ENCODE measurements at places on chromosomes 2 and 18.

GRCh38 chr2:45750484-45750883, 99.0 kb downstream of the PRKCE start:
- DNase-seq: no peak

GRCh38 chr2:240972201-240972600, 26.2 kb upstream of the SNED1 start:
- DNase-seq: no peak

DNA sequence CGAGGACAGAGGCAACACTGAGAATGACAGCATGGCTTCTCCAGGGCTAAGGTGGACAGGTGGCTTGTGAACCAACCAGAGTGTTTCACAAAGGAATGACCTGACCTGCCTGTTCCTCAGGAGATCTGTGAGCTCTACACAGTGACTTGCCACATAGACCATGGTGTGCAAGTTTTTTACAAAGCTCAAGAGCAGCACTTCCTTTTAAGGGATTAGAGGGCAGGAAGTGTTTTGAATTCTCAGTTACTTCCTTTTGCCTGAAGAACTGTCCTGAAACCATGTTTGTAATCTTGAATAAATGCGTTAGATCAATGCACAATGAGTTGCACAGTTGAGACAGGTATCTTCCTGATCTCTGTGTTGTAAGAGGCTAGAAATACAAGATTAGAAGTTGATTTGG, 421.9 kb downstream of the THSD7B start:
- DNase-seq: no peak

DNA sequence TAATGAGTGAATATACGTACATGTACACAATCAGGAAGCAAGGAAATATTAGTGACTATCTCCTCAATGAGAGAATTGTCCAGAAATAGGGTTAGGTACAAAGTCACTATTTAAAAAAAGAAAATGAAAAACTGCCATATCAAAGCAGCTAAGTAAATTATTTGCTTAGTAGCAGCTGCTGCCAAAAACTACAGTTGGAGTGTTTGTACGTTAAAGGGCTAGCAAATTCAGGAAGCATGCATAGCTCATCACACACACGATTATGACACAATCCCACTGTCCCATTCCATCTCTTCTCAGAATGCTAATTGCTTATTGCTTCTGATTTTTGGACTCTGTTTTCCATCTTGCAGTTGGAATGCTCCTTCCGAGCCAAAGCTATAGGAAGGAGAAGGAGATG, 2012.5 kb upstream of the LRRTM1 start:
- DNase-seq: no peak

GRCh38 chr2:66866331-66867062, 431.6 kb downstream of the MEIS1 start:
- DNase-seq: no peak

DNA sequence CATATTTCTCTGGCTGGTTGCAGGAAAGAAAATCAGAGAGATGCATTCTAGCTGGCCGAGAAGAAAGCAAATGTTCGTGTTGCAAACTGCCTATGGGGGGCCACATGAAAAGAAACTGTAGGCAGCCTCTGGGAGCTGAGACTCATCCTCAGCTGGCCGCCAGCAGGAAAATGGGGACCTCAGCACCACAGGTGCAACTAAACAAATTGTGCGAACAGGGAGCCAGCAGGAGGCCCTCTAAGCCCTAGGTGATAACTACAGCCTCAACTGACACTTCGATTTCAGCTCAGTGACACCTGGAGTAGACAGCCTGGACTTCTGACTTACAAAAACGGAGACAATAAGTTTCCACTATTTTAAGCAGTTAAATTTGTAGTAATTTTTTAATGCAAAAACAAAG, 107.3 kb downstream of the DTNB start:
- DNase-seq: no peak

- DNase-seq: no peak
Observed at GRCh38 chr2:30305235-30305634, 73.9 kb downstream of the LBH start.

GRCh38 chr2:61969376-61969775, 63.9 kb downstream of the COMMD1 start:
- DNase-seq: no peak

GRCh38 chr2:85933753-85934594, 45.2 kb upstream of the ST3GAL5 start:
- DNase-seq: no peak

DNA sequence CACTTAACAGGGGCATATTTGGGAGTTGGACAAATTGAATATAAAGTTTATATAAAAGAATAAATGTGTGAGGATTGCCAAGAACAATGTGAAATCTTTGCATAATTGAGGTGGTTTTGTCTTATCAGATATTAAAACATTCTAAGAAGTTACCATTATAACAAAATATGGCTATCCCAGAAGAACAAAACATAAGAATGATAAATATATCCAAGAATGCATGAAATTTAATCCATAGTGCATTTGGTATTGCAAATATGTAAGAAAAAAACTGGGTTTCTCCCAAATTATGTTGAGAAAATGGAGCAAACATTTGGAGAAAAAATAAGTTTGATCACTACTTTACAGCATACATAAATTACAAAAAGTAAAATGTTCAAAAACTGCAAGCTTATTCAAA, 562.4 kb downstream of the RNF144A start:
- no peak for DNase-seq

GRCh38 chr2:127348426-127349000, 39.3 kb downstream of the MAP3K2 start:
- no peak for DNase-seq

DNA sequence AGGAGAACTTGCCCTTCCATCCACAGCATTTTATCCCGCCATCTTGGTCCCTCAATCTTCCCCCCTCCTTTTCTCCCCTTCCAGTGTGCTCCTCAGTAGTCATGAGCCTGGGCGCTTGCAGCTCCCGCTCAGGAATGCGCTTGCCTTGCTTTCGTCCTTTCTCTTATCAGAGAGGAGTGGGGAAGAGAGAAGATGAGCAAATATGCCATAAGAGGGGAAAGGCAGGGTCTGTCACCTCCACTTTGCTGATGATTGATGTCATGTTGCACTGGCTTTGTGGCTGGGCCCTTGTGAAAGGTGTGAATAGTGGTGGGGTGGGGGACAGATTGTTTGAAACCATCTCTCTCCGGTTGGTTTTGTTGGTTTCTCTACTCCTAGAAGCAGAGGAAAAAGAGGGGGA, 569.3 kb downstream of the TNS1 start:
- DNase-seq: no peak

- DNase-seq: no peak
Observed at GRCh38 chr2:186032930-186033329, 294.3 kb downstream of the FSIP2 start.

GRCh38 chr2:174344716-174345461, 10.1 kb downstream of the SP9 start:
- no peak for DNase-seq

DNA sequence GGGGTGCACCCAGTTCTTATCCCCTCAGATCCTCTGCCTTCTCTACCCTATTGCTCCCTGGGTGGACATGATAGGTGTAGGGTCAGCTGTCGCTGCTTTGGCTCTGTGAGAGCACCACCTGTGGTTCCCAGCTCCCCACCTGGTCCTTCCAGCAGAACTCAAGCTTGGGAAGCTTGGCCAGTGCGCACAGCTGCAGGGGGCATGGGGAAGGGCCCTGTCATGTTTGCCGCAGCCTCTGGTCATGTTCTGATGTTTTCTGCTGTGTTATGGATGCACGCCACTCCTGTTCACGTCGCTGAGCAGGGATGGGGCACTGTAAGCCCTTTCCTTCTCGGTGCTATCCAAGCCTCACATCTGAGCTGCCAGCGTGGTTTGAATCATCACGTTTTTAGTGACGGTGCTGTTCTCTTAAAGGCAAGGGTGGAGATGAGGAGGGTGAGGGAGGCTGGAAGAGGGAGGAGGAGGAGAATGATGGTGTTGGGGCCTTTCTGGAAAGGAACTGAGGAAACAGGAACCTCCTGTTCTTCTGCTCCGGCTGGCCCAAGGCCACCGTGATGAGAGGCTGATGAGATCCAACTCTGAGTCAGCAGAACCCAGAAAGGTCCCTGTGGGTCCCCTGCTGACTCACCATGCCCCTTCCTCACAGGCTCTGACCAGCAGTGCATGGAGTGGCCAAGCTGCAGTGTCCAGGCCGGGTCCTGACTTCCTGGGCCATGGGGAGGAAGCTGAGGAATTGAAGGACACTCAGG, 78.0 kb downstream of the LIPG start:
- DNase-seq: no peak

DNA sequence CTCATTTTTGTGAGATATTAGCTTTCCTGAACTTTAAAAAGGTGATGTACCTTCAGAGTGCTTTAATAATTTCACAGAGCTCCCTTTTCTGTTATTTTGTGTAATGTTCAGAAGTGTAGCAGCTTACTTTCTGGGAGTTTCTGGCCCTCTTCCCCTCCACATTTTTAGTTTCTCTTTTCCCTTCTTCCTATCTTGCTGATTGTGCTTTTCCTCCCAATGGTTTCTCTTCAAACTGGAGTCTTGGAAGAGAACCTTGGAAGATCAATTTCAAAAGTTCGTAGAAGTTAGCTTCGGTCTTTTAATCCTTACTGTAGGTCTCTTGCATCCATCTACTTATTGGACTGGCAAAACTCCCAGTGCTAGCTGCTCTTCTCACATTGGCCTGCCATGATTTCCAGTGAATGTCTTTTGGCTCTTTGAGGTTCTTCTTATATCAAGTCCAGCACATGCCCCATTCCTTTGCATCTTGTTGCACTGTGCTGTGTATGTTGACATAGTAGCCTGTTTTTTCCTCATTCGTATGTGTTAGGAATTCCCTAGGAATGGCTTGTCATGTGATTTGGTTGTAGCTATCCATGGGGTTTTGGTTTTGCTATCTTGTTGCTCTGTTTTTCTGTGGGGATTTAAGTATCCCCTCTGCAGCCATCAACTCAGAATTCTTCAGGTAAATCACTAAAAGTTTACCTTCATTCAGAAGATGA, 7.8 kb downstream of the CCNT2 start:
- no peak for DNase-seq

- no peak for DNase-seq
Observed at GRCh38 chr18:35436076-35436649, 59.0 kb upstream of the ZNF396 start.

DNA sequence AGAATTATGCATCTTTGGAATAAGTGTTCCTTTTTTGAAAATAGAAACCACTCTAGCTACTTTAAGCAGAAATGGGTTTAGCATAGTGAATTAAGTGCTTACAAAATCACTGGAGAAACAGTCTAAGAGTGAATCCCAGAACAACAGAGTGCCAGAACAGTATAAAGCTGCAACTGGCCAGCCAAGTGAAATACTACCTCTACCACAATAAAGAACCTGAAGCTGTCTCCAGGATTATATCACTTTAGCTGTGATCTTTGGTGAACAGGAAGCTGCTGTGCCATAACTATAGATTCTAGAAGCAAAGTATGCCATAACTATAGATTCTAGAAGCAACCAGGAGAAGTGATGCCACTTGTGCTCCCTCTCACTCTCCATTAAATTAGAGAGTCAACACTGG, 7.6 kb downstream of the CAMKMT start:
- DNase-seq: no peak

DNA sequence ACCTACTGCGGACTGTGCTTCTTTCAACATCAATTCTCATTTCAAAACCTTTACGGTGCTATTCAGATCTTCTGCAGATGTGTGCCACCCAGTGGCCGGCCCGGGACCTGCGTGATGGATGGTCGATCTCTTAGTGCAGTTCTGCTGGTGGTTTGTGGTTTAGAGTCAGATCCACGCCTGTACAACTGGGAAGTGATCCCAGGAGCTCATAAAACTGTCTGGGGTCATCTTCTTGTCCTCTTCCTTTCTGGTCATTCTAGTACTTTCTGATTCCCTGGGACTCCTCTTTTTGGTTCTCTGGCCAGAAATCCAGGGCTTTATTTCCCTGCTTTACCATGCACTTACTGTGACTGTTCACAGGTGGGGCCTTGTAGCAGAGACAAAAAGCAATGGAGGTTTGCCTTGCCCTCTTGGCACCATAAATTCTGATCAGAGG, 15.8 kb upstream of the SELENOI start:
- DNase-seq: peak; percentile 49

Measured in activated gamma-delta T cell (primary cell).